T-helper 2 cell (primary cell): ENCODE measurements at places on chromosomes 12 and 14.

- DNase-seq, result no peak
These were observed 191.3 kb upstream of the MYL2 start for GRCh38 chr12:111111681-111112080.

GRCh38 chr12:122064025-122064777, 14.4 kb upstream of the MLXIP start:
- no peak for DNase-seq

DNA sequence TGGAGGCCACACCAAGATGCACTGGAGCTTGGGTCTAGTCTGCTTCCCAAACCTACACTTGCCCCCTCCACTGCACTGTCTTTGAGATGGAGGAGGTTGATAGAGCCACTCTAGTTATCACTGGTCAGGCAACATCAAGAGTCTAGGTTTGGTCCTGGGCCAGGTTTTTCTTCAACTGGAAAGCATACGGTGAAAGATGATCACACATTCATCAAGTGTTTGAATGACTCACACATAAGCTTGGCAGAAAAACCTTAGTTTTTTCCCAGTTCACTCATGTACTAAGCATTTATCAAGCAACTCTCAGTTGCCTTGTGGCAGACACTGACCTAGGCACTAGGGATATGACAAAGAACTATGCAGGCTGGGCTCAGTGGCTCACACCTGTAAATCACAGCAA, 84.5 kb downstream of the PLEKHG3 start:
- DNase-seq, result no peak

- DNase-seq, result no peak
These were observed 6.6 kb upstream of the CFAP73 start for GRCh38 chr12:113142886-113143332.

DNA sequence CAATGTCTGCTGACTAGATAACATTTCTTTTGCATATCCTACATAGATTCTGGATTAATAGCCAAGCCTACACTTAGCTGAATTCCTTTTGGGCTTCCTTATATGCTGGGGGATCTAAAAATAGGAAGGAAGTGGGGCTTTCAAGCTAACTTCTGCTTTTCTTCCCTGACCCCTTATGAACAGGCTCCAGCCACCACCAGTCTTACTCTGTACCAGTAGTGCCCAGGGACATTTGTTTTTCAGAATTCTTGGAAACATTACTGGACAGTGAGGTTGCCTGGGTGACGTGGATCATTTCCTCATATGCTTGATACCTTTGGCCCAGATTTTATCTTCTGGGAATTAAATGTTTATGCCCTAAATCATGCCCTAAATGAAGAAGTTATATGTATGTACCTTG, 55.9 kb upstream of the SRRM4 start:
- no peak for DNase-seq

- DNase-seq, result no peak
These were observed 156.1 kb downstream of the VRK1 start for GRCh38 chr14:96953087-96953874.

DNA sequence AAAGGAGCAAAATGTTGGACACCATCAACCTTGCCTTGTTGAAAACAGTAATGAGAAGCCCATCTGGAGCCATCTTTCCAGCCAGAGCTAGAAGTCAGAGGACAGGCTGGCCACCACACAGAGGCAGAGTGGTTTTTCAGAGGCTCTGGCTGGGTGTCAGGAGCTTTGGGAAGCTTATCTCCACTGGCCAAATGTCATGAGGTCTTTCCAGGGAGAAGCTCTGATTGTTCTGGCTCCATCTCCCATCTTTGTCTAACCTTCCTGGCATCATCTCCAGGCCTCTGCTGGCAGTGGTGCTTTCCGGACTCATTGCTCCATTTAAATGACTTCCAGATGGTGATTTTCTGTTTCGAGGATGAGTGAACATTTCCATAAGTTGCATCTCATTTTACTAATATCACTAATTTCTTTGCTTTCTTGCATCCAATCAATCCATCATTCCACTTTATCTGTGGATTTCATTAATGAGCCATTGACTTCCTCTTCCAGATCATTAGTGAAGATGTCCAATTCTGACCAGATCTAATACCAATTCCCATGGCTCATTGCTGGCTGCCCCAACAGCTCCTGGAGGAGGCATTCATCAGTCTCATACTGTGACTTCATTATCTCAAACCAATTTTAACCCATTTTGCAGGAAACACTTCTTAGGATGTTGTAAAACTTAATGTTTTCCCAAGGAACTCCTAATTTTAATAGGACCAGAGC, 35.3 kb upstream of the TMTC1 start:
- no peak for DNase-seq

GRCh38 chr12:75747572-75748021, 236.2 kb upstream of the KRR1 start:
- DNase-seq, result no peak

DNA sequence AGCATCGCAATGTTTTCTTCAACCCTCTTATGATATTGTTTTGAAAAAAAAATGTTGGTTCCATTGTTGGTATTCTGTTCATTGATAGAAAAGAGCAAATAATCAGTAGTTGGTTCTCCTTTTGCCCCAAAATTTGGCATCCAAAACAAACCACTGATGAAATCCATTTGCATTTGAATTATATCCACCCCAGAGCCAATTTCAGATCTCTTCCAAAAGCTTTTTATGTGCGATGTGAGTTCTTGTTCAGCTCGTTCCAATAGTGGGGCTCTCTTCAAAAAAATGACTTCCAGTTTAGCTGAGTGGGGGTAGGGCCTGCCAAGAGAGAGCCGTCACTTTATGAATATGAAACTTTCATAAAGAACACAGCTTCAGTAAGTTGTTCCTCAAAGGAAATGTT, 130.7 kb downstream of the DIO2 start:
- no peak for DNase-seq

DNA sequence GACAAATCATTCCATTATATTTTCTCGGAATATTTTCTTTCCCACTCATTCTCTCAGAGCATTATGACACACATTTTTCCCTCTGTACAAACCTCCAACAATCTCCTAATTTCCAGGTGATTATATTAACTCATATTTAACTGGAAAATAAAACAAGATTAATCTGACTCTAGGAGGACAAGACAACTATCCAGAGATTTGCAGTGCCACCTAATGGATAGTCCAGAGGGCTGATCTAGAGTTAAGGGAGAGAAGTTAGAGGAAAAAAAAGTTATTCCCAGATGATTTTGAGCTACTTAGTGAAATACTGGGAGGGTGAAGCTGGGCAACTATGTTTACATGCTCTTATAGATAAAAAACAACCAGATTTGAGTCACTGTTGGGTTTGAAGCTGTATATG, 161.7 kb downstream of the ALX1 start:
- DNase-seq, result no peak

- no peak for DNase-seq
These were observed 190.8 kb downstream of the TTC7B start for GRCh38 chr14:90625445-90625844.

DNA sequence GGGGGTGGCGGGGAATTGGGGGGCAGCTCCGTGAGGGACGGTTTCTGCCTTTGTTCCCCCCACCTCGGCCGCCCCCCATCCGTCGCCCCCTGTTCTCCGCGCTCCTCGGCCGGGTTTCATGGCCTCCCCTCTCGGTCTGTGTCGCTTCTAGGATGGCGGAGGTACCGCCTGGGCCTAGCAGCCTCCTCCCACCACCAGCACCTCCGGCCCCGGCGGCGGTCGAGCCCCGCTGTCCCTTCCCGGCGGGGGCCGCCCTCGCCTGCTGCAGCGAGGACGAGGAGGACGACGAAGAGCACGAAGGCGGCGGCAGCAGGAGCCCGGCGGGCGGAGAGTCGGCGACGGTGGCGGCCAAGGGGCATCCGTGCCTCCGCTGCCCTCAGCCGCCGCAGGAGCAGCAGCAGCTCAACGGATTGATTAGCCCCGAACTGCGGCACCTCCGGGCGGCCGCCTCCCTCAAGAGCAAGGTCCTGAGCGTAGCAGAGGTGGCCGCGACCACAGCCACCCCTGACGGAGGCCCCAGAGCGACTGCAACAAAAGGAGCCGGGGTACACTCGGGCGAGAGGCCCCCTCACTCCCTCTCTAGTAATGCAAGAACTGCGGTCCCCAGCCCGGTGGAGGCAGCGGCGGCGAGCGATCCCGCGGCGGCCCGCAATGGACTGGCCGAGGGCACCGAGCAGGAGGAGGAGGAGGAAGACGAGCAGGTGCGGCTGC, 575 bp downstream of the NAA30 start:
- peak; percentile 63 for DNase-seq
